Stimulated activated naive CD8-positive, alpha-beta T cell treated with anti-CD3 and anti-CD28 coated beads, Interleukin-15, Interleukin-2, amounts not matched to agents 100 U/mL and 50 U/mL, for 24 hours (primary cell): ENCODE measurements at places on chromosomes 1 and 21.
A peak's percentile ranks its signal among the peaks of the same experiment; 100 is the strongest.

DNA sequence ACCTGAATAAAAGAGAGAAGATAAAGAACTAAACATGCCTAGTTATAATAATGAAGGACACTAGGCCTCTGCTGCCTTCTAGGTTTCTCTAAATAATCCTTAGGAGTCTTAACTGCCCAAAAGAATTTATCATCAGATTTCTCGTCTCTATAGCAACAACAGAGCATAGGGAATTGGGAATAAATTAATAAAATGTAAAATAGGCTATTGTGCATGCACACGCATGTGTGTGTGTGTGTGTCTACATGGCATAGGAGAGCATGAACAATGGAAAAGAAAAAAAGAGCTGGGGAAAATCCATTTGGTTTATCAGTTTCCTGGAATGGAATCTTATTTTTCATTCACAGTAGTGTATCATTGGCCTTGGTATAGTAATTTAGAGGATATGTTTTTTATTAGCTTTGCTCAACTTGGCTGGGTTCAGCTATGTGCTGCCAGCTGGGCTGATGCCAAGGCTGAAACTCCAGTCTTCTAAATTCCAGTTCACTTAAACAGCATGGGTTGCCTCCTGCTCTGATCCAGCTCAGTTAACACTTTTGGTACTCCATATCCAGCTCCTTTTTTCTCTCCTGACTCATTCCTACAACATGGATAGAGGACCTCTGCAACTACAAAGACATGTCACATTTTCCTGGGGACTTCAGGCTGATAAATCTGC is 80.6 kb upstream of the SLFNL1 start:
- no peak for DNase-seq

- DNase-seq: no peak
Measured at GRCh38 chr1:109484519-109484975, 842 bp downstream of the ATXN7L2 start.

DNA sequence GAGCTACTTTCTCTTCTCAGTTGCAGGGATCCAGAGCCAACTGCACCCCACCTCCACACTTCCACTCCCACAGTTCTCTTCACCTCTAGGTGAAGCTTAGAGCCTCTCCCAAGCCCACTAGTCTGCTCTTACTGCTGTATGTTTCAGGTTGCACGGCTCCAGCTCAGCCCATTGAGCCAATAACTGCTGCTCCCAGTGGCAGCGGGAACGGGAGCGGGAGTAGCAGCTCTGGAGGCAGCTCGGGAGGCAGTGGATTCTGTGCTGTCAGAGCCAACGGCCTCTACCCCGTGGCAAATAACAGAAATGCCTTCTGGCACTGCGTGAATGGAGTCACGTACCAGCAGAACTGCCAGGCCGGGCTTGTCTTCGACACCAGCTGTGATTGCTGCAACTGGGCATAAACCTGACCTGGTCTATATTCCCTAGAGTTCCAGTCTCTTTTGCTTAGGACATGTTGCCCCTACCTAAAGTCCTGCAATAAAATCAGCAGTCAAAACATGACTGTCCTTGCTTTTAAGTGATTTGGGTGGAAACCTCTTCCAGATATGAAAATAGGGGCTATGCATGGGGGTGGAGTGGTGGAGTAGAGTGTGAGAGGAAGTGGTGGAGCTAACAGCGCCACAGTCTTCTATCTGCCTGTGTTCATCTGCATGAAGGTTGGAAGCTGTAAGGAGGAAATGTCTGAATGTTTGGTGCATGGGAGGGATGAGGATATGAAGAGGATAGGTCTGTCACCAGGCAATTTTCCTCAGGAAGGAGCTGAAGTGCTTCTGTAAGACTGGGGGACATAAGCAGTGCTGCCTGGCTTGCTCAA is 29.6 kb downstream of the CHIA start:
- DNase-seq: no peak

GRCh38 chr21:35079181-35079580 is 30.1 kb upstream of the RUNX1 start:
- no peak for DNase-seq

DNA sequence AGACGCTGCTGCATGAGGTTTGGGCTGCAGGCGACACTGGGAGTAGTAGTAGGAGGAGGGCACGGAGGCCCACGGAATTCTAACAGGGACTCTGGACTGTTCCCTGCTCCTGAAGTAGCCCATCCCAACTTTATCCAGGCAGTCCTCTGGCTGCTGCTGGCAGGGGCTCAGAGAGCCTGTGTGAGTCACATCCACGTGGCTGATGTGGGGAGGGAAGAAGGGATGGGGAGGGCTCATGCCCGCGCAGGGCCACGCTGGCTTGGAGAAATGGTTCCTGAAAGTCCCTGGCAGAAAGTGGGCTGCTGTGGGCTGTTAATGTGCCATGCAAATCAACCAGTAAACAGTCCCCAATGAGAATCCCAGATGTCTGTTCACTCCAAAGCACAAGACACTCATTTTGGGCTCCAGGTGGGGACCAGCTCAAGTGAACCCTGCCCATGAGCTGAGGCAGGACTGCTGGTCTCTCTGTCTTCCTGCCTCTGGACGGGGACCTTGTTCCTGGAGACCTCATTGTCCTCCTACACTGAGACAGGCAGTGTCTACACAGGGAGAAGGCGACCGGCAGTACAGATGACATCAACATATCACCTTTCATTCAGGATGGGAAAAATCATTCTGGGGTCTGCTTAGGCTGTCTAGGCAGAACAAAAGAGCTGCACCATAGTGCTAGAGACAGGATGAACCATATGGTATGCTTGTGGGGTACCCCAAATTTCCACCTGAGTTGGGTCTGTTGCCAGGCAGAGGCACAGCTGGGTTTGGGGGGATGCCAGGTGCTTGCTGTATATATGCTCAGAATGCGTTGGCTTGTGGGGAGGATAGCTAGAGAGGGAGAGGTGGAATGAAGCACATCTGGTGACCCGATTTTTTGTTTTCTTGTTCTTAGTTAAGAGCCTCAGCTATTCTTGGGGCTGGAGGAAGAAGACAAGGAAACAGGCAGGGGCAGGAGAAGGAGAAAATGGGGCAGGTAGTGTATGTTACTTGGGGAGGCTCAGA is 57.9 kb upstream of the FMOD start:
- DNase-seq: no peak

DNA sequence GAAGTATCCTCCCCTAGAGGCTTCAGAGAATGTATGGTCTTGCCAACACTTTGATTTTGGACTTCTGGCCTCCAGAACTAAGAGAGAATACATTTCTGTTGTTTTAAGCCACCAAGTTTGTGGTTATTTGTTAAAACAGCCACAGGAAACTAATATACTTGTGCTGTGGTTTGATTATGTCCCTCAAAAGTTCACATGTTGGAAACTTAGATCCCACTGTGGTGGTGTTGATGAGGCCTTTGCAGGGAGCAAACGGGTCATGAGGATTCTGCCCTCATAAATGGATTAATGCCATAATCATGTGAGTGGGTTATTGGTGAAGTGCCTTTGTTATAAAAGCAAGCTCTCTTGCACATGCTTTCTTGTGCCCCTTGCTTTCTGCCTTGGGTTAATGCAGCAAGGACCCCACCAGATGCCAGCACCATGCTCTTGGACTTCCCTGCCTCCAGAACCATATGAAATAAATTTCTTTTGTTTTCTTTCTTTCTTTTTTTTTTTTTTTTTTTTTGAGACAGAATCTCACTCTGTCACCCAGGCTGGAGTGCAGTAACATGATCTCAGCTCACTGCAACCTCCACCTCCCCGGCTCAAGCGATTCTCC is 157.3 kb downstream of the CLIC6 start:
- DNase-seq: no peak

DNA sequence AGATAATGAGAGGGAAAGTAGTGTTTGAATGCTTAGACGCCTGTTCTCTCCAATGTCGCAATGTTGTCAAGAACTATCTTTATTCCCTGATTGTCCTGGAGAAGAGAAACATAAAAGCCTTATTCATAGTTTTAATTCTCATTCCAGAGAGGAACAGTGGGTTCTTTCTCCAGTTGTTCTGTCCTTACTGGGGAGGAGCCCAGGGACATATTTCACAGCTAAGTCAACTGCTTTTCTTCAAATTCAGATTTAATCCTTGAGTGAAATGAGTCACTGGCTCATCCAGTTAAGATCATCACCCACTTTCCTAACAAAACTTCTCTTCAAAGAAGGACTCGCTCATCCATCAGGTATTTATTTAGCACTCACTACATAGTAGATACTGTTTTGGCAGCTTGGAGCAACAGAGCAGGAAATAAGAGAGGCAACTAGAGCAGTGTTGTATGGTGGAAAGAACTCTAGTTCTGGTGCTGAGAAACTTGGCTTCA is 365.7 kb upstream of the USP24 start:
- DNase-seq: no peak

DNA sequence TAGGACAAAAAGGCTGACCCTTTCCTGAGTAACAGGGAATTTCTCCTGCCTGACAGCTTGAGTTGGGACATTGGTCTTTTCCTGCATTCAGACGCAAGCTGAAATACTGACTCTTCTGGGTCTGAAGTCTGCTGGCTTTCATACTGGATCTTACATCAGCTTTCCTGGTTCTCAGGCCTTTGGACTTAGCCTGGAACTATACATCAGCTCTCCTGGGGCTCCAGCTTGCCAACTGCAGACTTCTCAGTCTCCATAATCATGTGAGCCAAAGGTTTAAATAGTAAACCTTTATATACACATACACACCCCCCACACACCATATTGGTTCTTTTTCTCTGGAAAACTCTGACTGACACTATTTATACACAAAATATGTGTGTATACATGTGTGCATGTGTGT is 59.0 kb upstream of the KCND3 start:
- DNase-seq: no peak

DNA sequence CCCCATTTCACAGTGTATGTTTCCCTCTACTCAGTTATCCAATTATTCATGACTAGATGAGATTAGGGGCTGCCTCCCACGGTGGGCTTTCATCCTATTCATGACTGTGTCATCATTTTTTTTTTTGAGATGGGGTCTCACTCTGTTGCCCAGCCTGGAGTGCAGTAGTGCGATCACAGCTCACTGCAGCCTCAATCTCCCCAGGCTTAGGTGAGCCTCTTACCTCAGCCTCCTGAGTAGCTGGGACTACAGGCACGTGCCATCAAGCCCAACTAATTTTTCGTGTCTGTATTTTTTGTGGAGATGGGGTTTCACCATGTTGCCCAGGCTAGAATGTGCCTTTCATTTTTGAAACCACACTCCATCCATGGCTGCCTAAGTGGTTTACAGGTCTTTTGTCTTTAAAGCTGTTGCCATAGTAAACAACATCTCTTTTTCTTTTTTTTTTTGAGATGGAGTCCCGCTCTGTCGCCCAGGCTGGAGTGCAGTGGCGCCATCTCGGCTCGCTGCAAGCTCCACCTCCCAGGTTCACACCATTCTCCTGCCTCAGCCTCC is 60.0 kb downstream of the PIK3CD start:
- no peak for DNase-seq

DNA sequence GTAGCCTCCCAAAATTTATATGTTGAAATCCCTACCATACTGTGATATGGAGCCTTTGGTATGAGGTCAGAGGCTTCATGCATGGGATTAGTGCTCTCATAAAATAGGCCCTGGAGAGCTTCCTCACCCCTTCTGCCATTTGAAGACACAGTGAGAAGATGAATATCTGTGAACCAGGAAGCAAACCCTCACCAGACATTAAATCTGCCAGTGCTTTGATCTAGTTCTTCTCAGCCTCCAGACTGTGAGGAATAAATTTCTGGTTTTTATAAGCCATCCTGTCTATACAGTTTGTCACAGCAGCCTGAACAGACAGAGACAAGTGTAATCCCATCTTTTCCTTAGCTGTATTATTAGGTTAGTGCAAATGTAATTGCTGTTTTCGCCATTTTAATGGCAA is 88.4 kb downstream of the OLFML2B start:
- DNase-seq: no peak

GRCh38 chr1:202585590-202585933 is 124.7 kb downstream of the SYT2 start:
- DNase-seq: no peak

- peak; percentile 15 for DNase-seq
Measured at GRCh38 chr1:149962039-149962647, 25.5 kb upstream of the MTMR11 start.

- DNase-seq: no peak
Measured at GRCh38 chr1:36663772-36664430, 181.2 kb upstream of the CSF3R start.

DNA sequence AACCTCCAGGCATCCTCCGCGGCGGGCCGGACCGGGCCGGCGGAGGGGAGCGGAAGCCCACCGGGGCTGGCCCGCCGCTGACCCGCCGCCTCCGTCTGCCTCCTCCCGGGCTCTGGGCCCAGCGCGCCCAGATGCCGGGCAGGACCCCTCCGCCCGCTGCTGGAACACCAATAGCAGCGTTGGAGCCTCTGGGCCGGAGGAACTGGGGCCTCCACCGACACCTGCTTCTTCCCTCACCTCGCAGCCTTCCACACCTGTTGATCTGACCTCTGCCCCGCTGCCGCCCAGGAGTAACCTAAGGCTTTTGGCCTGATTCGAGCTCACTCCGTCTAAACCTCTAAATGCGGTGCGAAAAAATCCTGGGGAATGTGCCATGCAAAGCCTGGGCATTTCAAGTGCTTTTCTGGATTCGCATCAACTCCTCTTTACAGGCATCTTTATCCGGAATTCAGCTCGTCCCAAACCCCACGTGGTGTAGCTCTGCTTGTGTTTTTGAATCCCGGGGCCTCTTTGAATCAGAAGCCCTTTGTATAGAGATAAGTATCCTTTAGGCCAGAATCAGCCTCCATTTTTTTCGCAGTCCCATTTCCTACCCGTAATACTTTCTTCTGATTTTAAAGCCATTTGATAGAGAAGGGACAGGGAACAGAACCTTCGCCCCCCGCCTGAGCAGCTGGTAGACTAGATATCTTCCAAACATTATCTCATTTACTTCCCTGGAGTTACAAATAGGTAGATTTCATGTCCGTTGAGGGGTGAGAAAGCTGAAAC is 680 bp upstream of the CNN3 start:
- DNase-seq: no peak

GRCh38 chr1:50177994-50178393 is 69.3 kb downstream of the ELAVL4 start:
- DNase-seq: no peak

DNA sequence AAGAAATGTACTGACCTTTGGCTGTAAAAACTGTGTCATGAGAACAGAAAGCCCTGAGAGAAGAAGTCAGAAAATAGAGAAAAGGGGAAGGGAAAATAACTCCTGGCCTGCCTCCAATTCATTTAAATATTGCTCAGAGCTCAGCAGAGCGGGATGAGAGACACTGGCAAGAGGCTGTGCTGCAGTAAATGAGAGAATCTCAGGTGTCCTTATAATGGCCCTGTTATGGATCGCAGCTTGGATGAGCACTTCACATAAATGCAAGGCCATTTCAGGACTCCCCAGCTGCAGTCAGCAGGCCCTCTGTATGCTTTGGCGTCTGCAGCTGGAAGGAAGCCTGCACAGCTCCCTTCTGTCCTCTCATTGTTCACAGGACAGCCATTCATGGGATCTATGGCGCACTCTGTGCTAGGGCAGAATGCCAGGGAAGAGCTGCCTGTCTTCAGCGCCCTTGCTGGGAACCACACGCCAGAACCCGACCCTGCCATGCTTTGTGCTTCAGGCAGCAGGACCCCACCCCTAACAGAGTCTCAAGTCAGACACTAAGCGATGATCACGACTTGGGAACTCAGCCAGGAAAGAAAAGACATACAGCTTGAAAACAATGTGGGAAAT is 20.7 kb upstream of the ABCB10 start:
- DNase-seq: no peak
